Mesangial cell (primary cell): ENCODE measurements at places on chromosomes 4 and X. TPM values are rescaled to one million over a fixed set of nuclear protein-coding genes. Genes with fewer than 3 reads are reported as not detected.

The MID1 gene
- total RNA-seq: 13.9 and 22.7 TPM in 2 replicates

The LRIT3 gene
- total RNA-seq: under 0.01 TPM in 1 of 2 replicates, not detected in the other

The SORCS2 gene
- 0.65 and 1.3 TPM in 2 replicates for total RNA-seq

The CXCL3 gene
- 1.6 and 4.1 TPM in 2 replicates for total RNA-seq

The C1QTNF7 gene
- total RNA-seq: 0.13 TPM in 1 of 2 replicates, not detected in the other

The SPANXN5 gene
- total RNA-seq: not detected in 2 replicates

The PDGFRA gene
- total RNA-seq: 0.49 and 2.9 TPM in 2 replicates

The TSPAN6 gene
- total RNA-seq: 15.6 and 30.6 TPM in 2 replicates

The STBD1 gene
- total RNA-seq: 2.0 and 3.4 TPM in 2 replicates

The MPP1 gene
- 14.2 and 15.2 TPM in 2 replicates for total RNA-seq
